ENCODE measurements at places on chromosomes 4 and X.
A peak's percentile ranks its signal among the peaks of the same experiment; 100 is the strongest.

GRCh38 chrX:77977095-77977494, 7.7 kb upstream of the PGAM4 start:
- no peak for DNase-seq

GRCh38 chrX:940691-941090, 271.8 kb downstream of the CRLF2 start:
- DNase-seq = no peak

- no peak for DNase-seq
Measured at GRCh38 chr4:7675612-7676320, 241.0 kb upstream of the PSAPL1 start.

- DNase-seq = no peak
Measured at GRCh38 chr4:8270912-8271815, 1.6 kb downstream of the HTRA3 start.

- no peak for DNase-seq
Measured at GRCh38 chr4:128291096-128291495, 3.5 kb upstream of the PGRMC2 start.

- DNase-seq = no peak
Measured at GRCh38 chr4:74206088-74206825, 48.3 kb downstream of the MTHFD2L start.

- DNase-seq = no peak
Measured at GRCh38 chr4:107006218-107006617, 29.9 kb downstream of the DKK2 start.

DNA sequence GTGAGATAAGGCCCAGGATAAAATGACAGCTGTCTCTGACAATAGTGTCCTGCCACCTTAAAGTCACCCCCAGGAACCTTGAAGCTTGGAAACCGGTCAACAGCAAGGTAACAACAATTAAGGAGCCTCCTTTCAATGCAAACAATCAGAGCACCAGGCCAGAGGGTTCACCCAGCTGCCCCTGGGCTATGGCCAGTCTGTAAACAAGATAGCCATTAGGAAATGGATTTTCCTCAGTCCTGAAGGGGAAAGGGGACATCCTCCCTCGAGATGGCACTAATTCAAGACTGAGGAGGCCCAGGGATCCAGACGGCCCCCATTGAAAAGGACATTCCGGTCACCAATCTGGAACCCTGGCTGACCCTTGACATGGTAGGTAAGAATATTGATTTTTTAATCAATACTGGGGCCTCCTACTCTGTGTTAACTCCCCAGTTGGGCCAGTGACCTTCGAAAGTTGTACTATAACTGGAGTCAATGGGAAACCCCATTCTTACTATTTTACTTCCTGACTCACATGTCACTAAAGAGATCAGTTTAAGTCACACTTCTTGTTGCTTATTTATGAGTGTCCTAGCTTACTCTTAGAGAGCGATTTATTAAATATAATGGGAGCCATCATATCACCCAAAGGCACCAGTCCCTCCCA, 61.7 kb upstream of the CT45A1 start:
- DNase-seq = no peak

DNA sequence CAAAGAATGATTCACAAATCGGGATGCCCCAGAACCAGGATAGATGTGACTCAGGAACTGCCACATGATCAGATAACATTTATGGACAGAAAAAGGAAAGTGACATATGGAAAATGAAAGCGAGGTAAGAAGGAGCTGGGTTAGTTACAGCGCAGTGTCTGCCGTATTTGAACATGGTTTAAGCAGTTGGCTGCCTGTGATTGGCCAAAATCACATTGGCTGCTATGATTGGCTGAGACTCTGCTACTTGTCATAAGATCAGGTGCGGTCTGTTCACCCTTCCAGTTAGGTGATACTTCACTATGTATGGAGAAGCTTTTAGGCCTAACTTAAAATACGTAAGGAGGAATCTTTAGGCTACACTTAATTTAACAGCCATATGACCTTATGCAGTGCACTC, 322.7 kb upstream of the HAND2 start:
- no peak for DNase-seq

- no peak for DNase-seq
Measured at GRCh38 chrX:3449287-3449686, 102.8 kb upstream of the MXRA5 start.

GRCh38 chrX:50067435-50068284, 133.1 kb downstream of the AKAP4 start:
- DNase-seq = no peak

GRCh38 chr4:185358959-185359358, 36.8 kb downstream of the LRP2BP start:
- peak; percentile 37 for DNase-seq

GRCh38 chr4:41134581-41134980, 79.8 kb downstream of the APBB2 start:
- no peak for DNase-seq

- DNase-seq = no peak
Measured at GRCh38 chrX:154749856-154750255, 1.0 kb downstream of the GAB3 start.

DNA sequence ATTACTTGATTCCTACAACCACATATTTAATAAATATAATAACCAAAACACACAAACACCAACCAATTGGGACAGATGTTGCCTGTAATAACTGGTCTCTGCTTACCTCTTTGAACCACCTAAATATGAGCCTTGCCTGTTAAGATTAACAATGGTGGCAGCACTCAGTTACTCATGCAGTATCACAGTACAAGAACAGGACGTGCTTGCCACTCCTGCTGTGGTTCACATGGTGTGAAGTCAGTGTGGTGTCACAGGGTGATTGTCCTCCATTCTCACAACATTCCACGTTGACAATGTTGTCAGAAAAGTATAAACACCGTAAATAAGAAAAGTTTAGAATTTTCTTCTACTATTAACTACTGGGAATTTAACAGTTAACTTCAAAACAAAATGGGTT, 365.0 kb downstream of the PPP3CA start:
- DNase-seq = no peak

GRCh38 chr4:25809996-25810395, 52.8 kb downstream of the SEL1L3 start:
- no peak for DNase-seq

GRCh38 chr4:21126014-21126512, 425.8 kb downstream of the PACRGL start:
- no peak for DNase-seq

GRCh38 chr4:68349649-68350360, at the start of gene YTHDC1:
YTHDC1 (minus strand) TSS chr4:68350090; CDS start chr4:68349753, 337 bp downstream.
- peak; percentile 87 for DNase-seq

- DNase-seq = no peak
Measured at GRCh38 chrX:148380650-148381561, 119.5 kb upstream of the AFF2 start.

GRCh38 chr4:3016961-3017360, 53.6 kb downstream of the GRK4 start:
- DNase-seq = no peak

GRCh38 chr4:166882221-166882620, 352.1 kb downstream of the SPOCK3 start:
- DNase-seq = no peak

DNA sequence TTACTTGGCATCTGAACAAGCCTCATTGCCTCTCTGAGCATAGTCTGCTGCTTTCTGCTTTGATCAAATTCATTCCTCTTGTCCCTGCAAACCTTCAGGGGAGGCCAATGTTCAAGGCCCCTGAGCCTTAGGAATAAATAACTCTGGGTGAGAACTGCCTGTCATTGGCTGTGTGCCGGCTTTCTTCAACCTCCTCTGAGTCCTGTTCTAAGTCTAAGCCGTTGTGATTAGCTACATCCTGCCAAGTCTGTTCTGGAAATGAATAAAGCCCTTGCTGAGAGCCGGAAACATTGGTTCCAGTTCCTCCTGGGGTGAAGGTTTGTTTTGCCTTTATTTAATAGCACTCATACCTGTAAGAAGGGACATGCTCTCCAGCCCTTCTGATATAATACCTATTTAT, 13.8 kb downstream of the RNF4 start:
- DNase-seq = no peak

DNA sequence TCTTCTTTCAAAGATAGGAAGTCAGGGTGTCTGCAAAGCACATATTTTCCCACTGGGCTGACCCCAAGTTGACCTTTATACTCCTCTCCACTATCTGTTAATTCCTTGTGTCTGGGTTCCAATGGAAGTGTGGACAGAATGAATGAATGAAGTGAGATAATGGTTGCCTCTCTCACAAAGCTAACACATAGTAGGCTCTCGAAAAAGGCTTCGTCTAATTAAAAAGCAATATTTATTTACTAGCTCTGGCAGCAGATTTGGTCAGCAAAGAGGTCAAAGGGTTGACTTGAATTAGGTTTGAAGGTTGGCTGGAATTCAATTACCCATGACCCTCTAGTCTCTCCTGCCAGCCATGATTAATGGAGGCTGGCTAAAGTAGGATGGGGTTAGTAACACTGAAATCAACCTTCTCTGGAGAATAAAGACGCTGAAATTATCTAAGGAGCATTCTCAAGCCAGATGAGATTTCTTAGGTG, 280.3 kb upstream of the KLF3 start:
- DNase-seq = no peak

- DNase-seq = no peak
Measured at GRCh38 chrX:43238461-43238945, 417.6 kb upstream of the MAOA start.

DNA sequence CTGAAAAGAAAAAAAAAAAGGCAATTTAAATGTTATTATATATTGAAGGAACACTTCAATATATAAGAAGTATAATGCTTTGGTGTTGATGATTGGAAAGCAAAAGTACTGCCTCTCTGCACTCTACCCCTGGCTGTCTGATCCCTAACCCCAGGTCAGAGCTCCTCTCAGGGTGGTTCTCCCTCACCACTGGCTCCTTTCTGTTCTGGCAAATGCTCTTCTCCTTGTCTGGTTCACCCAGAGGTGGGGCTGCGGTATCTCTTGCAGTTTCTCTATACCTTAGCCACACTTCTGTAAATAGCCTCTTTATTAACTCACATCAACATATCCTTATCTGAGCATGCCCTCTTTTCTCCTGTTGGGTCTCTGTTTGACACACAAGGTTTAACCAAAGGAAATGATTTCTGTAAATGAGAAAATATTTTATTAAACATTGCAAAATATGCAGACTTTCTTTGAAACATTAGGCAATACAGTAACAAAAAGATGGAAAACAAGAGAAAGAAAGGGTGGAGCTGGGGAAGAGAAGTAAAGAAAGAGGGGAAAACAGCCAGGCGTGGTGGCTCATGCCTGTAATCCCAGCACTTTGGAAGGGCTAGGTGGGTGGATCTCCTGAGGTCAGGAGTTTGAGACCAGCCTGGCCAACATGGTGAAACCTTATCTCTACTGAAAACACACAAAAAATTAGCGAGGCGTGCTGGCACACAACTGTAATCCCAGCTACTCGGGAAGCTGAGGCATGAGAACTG, 45.7 kb downstream of the ING2 start:
- no peak for DNase-seq

GRCh38 chr4:170990989-170991589, 822.1 kb upstream of the GALNTL6 start:
- DNase-seq = no peak

GRCh38 chrX:47831788-47832187, 4.9 kb upstream of the ZNF81 start:
- peak; percentile 22 for DNase-seq

GRCh38 chrX:139559383-139560042, 29.0 kb downstream of the F9 start:
- no peak for DNase-seq

DNA sequence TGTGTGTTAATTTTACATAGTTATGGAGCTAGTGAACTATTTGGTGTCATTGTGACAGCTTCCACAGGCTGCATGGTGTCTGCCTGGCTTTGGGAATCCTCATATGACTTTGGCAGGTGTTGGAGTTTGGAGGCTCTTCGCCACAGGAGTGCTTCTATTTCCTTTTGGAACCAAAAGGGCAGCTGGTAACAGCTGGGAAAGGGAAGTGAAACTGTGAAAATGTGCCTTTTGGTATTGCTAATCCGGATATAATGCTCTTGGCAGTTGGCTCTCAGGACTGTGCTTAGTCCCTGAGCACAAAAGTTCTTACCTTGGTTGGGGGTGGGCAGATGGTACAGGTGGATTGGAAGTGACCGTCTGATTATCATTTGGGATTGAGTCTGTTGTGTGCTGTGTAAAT, 18.1 kb downstream of the OFD1 start:
- no peak for DNase-seq

DNA sequence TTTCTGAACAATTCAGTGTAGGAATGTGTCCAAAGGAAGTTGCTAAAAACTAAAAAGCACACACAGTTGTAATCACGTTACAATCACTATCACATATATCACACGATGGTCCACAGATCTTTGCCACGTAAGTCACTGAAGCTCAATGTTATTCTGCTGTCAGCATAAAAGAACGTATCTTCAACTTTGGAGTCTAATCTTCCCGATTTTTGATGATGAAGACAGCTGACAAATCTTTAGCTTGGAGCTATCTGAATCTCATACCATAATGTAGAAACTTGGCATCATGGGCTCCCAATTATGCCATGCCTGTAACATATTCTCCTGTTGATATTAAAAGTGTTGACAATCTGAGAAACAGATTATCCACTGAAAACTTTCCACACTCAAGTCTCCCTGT, 158.4 kb downstream of the UBE2NL start:
- no peak for DNase-seq

DNA sequence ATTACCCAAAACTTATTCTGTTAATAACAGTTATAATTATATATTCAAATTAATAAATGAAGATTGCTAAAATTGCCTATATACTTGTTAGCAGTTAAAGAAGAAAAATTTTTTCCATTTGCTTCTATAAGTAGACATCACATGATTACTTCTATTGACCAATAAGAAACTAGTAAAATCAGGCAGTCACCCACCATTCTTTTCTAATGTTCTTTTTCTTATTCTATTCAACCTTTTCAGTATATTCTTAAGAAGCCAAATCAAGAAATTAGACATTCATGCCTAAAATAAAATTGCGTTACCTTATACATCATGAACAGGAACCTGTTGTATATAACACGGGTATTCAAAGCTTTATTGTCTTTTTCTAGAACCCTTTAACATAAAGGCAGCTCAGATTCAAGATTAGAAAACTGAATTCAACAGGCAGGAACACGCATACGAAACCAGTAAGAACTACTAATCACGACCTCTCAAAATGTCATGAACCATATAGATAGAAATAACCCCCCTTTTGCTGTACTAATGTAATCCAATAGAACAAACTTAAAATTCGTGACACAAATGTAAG, 568.1 kb upstream of the DIPK2B start:
- no peak for DNase-seq

- no peak for DNase-seq
Measured at GRCh38 chr4:42080306-42080705, 72.1 kb downstream of the BEND4 start.

Measured in PC-9 (cell line).